ENCODE measurements at places on chromosomes 4 and X.

DNA sequence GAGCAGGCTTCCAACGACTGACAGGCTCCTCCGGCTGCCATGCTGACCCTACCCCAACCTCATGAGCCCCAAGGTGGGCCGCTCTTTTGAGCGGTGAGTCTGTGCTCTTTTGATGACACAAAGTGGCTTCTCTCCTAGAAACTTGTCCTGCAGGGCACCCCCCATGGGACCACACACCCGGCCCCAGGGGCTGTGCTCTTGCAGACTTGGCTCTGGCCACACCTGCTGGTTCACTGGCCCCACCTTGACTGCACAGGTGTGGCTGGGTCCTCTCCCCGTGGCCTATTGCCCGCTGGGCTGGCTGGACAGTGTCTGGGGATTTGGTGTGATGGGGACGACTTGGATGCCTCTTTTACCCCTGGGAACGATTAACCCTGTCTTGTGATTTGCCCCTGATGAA lies 1.5 kb upstream of the CPZ start:
- no peak for DNase-seq

- no peak for DNase-seq
Measured at GRCh38 chrX:39639871-39640270, 457.9 kb downstream of the BCOR start.

GRCh38 chr4:184383497-184384055 lies 90.8 kb downstream of the IRF2 start:
- DNase-seq = no peak

DNA sequence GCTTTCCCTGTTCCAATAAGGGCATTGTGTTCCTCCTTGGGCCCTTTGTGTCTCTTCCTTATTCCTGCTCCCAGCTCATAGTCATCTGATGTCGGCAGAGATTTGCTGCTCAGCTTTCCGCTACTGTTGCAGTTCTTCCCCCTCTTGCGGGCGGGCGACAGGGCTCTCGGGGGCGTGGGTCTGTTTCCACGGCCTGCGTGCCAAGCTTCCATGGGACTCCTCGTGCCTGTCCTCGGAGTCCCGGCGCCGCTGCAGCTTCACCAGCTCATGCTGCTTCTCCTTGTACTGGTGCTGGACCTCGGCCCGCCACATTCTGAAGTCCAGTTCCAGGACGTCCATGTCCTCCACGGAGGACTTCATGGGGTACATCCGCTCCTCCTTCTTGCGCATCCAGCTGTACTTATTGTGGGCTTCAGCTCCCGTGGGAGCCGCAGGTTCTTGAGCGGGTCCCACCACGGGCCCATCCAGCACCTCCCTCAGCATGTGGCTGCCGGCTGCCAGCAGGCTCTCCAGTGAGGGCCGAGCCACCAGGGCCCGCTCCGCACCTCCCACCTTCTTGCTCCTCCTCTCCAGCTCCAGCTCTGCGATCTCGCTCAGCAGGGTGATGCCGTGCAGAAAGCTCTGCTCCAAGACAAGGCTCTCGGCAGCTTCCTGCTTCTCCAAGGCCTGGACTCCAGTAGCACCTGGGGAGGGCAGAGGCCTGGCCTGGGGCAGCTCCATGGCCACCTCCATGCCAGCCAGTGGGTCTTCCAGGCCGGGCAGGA lies 74.1 kb upstream of the UCP1 start:
- DNase-seq = no peak

DNA sequence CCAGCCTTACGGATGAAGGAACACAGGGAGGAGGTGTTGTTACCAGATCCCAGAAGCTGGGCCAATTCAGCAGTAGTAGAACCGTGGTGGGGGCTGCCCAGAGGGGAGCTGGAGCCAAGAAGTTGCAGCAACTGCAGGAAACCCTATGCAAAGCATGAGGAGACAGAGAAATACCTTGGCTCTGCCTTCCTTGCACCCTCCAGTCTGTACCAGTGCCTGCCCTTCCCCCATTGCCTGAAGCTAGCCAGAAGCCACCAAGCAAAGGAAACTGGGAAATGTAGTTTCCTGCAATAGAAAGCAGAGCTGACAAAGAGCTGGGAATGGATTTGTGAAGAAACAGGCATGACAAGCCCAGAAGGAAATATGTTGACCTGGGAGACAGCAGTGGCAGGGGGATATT lies 108.7 kb upstream of the FUNDC1 start:
- no peak for DNase-seq

DNA sequence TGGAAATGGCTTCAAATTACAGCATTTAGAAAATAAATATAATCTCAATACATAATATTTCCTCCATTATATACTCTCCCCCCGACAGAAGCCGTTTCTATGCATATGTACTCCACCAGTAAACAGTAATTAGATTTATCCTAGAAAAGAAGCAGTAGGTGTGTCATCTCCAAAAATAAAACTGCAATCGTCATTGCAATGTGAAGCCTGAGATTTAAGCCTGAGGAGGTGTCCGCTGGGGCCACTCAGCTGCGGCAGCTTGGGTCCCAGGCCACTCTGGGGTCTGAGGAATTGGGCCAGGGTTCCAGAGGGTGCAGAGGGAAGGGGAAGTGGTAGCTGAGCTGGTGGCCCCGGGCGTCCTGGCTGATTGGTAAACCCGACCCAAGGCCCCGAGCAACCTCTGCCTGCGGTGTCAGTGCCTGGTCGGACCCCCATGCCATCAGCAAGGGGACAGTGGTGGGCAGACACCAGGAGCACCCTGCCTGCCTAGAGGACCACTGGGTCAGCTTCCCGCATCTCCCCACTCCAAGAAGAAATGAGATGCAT lies 7.8 kb upstream of the MXD4 start:
- no peak for DNase-seq

GRCh38 chr4:128159967-128160366 lies 98.9 kb downstream of the LARP1B start:
- no peak for DNase-seq

DNA sequence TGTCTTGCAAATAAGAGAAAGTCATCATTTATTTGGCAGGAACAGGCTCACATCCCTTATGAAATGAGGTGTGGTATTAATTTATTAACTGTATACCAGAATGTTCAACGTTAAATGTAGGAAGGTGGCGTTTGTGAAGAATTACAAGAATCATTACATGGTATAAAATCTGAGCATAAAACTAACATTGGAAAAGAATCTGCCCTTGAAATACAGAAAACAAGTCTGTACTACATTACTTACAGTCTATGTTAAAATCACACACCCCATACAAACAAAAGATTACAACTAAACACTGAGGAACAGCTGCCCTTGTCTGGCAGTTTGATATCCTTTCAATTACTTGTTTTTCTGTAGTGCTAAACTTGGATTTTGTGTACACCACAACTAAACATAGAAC lies 131.1 kb downstream of the DCHS2 start:
- DNase-seq = no peak

- no peak for DNase-seq
Measured at GRCh38 chr4:155906554-155907247, 3.2 kb downstream of the TDO2 start.

GRCh38 chr4:163548481-163549243 lies 54.2 kb downstream of the TMA16 start:
- no peak for DNase-seq

- DNase-seq = no peak
Measured at GRCh38 chr4:173365359-173365996, 5.3 kb upstream of the SAP30 start.

GRCh38 chrX:75156531-75156945 lies 455 bp upstream of the ABCB7 start:
- DNase-seq = no peak

- DNase-seq = no peak
Measured at GRCh38 chr4:14465507-14465906, 536.8 kb upstream of the CPEB2 start.

- DNase-seq = no peak
Measured at GRCh38 chrX:30141966-30142365, 73.4 kb upstream of the MAGEB2 start.

DNA sequence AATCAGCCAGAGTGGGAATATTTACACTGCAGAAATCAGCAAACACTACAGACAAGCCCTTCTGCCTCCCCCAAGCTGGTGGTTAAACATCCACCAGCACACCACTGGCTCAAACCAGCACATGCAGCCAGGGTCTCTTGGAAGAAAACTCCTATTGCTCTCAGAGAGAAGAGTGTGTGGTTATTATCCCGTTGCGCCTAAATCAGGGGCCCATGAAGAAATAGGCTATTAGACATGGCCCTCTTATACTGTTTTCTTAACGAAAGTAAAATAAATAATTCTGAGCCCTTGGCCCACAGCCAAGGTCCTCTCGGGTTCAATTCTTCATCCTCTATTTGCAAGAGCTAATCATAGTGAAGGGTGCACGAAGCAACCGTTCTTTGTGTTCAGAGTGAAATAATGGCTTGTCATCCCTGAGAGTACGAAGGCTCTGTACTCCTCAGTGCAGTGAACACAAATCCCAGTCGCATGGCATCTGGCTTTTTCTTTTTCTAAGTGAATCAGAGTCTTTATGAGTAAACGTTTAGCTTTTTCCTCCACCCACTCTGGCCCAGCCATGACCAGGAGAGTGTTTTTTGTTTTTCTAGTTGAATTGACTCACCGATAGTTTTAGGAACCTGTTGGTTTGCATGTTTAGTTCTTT lies 33.4 kb upstream of the RBM47 start:
- no peak for DNase-seq

GRCh38 chrX:65667503-65668376 lies at the start of gene MSN:
Gene MSN, plus strand, starts transcription at chrX:65667654. Its CDS starts 188 bp downstream, at chrX:65667842.
- peak; percentile 63 for DNase-seq

- DNase-seq = no peak
Measured at GRCh38 chrX:150761176-150761818, 68.1 kb downstream of the MTMR1 start.

- DNase-seq = no peak
Measured at GRCh38 chrX:147848543-147849443, 62.9 kb upstream of the FMR1 start.

DNA sequence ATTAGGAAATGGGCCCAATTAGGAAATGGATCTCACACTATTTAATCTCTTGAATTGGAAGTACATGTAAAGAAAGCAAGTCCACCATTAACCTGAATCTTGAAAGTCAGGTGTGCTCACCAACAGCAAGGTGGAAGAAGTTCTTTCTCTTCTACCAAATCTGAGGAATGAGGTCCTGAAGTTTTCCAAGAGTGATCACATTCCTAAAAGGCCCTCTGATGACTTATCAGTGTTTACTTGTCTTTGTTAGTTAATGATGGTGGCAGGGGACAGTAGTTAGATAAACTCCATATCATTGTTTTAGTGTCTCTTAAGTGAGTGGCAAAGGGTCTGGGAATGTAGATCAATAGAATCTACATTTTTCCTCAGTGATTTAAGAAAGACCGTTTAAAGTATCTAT lies 61.3 kb upstream of the APELA start:
- no peak for DNase-seq
